Effector memory CD4-positive, alpha-beta T cell (primary cell): ENCODE measurements at places on chromosomes 6 and 20.

- H3K4me3 ChIP-seq, result no peak overlapping the region
- H3K4me1 ChIP-seq, result peaks cover 16% of the 10 kb centered on the region
- no peaks in the 10 kb centered on the region for H3K27me3 ChIP-seq
- H3K27ac ChIP-seq, result peak overlapping the region; percentile 88
- no peaks in the 10 kb centered on the region for H3K36me3 ChIP-seq
These were observed 1.5 kb upstream of the GZF1 start for GRCh38 chr20:23360531-23360930.

GRCh38 chr6:161133963-161134362, 139.9 kb downstream of the AGPAT4 start:
- no peaks in the 10 kb centered on the region for H3K4me1 ChIP-seq
- no peaks in the 10 kb centered on the region for H3K27me3 ChIP-seq
- H3K4me3 ChIP-seq, result no peak overlapping the region

DNA sequence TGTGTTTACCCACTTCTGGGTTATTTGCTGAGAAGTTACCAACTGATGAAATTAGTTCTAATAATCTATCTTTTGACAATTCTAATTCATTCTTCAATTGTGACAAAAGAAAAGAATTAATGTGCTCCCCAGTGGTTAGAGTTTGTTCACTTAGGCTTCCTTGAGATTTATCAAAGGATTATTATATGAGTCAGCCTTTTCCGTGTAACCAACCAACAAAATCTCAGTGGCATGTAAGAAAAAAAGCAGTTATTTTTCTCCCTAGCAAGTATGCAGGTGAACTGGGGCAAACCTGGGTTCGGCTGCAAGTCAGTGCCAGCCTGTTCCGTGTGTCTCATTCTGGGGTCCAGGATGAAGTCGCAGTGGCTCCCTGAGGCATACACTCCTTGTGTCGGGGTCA, 28.8 kb upstream of the HIVEP1 start:
- H3K4me1 ChIP-seq, result no peaks in the 10 kb centered on the region
- no peaks in the 10 kb centered on the region for H3K36me3 ChIP-seq
- no peak for DNase-seq
- H3K27ac ChIP-seq, result no peak overlapping the region

DNA sequence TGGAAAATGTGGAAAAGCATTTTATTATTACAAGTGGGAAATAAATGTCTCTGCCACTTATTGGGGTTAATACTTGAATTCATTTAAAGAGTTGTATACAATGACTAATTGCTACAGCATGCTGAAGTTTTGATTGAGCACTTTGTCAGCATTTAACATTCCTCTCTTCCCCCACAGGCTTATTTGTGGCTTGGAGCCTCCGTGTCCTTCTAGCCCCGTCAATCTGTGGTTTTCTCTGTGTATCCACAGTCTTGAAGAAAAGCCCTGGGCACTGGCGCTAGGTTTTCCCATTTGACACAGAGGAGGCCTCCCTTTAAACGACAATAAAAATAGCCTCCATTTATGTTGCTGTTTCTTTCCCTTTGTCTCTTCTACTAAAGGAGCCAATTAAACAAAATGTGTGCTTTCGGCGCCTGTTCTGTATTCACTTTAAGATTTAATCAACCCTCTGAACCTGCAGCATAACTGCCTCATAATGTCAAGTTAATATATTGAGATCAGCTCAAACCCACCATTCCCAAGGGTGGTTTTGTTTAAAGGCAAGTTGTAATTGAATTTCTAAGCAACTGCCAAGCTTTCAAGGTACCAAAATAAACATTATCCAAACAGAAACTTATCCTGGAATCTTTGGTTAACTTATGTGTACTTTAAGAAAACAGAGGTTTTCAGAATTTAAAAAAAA, 326.6 kb upstream of the RNF24 start:
- H3K27ac ChIP-seq, result no peak overlapping the region
- H3K36me3 ChIP-seq, result no peaks in the 10 kb centered on the region
- H3K27me3 ChIP-seq, result no peaks in the 10 kb centered on the region
- H3K4me3 ChIP-seq, result no peak overlapping the region

GRCh38 chr6:144590532-144590931, 305.4 kb downstream of the UTRN start:
- H3K27ac ChIP-seq, result no peak overlapping the region
- DNase-seq, result no peak
- no peak overlapping the region for H3K4me3 ChIP-seq
- no peaks in the 10 kb centered on the region for H3K36me3 ChIP-seq

- no peaks in the 10 kb centered on the region for H3K4me1 ChIP-seq
- H3K27ac ChIP-seq, result no peak overlapping the region
- no peaks in the 10 kb centered on the region for H3K36me3 ChIP-seq
- no peak for DNase-seq
- no peak overlapping the region for H3K4me3 ChIP-seq
These were observed 56.4 kb downstream of the LYRM4 start for GRCh38 chr6:5204376-5204775.

DNA sequence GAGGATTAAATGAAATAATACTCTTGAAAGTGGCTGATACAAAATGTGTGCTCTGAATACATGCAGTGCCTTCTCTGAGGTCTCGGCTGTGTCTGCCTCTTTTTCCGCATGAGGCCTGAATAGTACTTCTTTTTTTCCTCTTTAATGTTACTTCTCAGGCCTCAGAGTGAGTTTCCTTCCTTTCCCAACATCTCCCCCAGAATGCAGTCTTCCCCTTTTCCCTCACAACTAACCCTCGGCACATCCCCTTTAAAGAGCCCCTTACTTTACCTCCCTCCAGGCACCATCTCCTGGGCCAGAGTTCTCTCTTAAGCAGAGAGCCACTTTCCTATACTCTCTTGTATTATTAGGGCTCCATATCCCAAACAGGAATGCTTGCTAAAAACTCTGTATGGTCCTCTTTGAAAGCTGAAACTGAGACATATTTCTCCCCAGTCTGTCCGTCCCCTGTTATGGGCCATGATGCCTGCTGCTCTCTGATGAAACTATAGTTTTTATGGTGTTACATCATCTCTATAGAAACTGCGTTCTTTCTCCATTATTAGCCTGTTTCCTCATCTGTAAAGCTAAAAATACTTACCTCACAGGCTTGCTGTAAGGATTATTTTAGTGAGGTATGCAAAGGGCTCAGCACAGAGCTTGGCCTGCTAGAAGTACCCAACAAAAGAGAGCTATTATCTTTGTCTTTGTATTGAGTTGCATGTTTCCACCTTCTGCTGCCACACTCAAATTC, 2.3 kb downstream of the PLAGL2 start:
- no peaks in the 10 kb centered on the region for H3K27me3 ChIP-seq
- DNase-seq, result no peak
- peaks cover 15% of the 10 kb centered on the region for H3K36me3 ChIP-seq
- H3K27ac ChIP-seq, result no peak overlapping the region
- peaks cover 28% of the 10 kb centered on the region for H3K4me1 ChIP-seq
- H3K4me3 ChIP-seq, result no peak overlapping the region

DNA sequence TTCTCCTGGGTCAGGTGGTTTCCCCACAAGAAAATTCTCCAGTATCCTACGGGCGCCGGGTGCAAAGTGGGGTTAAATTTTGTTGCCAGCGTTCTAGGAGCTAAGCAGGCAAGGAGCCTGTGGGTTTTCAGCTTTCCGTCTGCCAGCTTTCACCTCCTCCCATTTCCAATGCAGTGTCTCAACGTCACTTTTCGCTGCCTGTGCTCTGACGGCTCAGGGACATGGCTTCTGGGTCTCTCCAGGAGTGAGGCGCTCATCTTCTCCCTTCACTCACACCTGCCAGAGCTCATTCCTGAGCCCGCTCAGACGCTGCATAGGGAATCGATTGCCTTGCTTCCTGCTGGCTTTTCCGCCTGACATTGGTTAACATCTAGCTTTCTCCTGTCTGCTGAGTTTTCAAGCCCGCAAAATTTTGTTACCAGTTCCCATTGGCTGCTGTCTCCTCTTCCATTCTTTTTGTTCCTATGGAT, 7.3 kb upstream of the NAA20 start:
- H3K27me3 ChIP-seq, result peaks cover 7% of the 10 kb centered on the region
- H3K27ac ChIP-seq, result no peak overlapping the region
- no peak overlapping the region for H3K4me3 ChIP-seq

DNA sequence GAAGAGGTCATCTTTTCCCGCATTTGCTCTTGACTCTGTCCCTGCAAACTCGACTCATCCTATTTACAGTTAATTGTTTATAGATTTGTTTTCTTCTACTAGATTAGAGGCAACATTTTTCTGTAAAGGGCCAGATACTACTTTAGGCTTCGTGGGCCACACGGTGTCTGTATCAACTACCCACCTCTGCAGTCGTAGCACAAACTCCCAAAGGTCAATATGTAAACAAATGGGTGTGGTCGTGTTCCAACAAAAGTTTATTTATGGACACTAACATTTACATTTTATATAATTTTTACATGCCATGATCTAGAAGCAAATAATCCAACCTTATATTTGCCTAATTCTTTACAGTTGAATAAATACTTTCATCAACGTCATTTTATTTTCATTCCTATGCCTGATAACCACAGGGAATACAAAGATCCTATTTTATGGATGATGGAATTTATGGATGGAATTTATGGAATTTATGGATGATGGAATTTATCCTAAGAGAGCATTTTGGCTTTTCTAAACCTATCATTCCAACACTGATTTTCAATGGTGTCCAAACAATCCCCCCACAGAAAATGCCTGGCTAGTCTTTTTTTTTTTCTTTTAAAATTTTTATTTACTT, 232.8 kb downstream of the MYLK4 start:
- H3K4me3 ChIP-seq, result no peak overlapping the region
- no peak for DNase-seq
- H3K36me3 ChIP-seq, result no peaks in the 10 kb centered on the region
- no peaks in the 10 kb centered on the region for H3K4me1 ChIP-seq

DNA sequence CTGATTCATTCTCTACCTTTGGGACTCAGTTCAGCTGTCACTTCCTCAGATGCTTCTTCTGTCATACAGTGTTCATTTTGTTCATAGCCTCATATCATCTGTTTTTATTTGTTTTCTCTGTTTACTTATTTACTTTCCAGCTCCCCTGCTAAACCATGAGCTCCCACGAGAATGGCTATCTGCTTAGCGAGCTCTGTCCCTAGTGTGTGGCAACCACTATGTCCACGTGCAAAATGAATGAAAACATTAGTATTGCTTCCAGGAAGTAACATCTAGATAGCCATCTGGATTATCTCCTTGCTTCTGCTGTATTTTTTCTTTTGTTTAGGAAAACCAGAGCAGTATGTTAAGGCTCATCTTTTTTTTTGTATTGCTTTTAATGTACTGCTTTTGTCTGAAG, 417.0 kb upstream of the SLC35B3 start:
- H3K27ac ChIP-seq, result no peak overlapping the region
- DNase-seq, result no peak
- H3K4me3 ChIP-seq, result no peak overlapping the region
- no peaks in the 10 kb centered on the region for H3K4me1 ChIP-seq
- H3K27me3 ChIP-seq, result no peaks in the 10 kb centered on the region

GRCh38 chr6:17551383-17551958, 48.6 kb upstream of the FAM8A1 start:
- H3K27ac ChIP-seq, result no peak overlapping the region
- DNase-seq, result no peak
- no peaks in the 10 kb centered on the region for H3K4me1 ChIP-seq
- no peaks in the 10 kb centered on the region for H3K36me3 ChIP-seq
- no peak overlapping the region for H3K4me3 ChIP-seq
- no peaks in the 10 kb centered on the region for H3K27me3 ChIP-seq

DNA sequence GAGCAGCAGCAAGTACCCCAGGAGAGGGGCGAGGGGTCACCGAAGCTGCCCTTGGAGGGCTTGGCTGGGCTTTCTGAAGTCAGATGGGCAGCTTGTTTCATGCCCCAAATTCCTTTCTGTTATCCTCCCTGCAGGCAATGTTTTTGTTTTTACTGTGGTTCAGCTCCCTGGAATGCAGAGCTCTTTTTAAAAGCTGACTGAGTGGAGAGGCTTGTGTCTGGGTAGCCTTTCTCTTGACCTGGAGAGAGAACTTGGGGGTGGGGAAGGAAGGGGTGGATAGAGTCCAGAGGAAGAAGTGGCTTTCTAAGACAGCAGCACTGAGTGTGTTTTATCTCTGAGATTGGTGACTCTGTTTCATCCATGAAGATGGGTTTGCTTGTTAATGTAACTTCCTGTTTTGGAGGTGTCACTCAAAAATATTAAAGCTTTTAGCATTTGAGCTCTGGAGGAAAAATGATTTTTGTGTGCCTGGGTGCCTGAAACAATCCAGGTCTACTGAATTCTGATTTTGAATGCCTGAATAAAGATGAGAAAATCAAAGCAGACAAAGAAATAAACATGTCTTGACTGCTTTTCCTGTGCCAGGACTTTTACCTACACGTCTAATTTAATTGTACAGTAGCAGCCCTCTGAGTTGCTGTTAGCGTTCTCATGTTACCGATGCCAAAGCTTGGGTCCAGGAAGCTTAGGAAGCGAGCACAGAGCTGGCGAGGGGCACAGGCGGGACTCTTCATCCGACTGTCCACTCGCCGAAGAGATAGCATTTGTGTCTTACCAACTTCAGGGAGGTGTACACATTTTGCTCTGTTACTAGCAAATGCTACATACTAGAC, 78.2 kb upstream of the EEF1E1 start:
- H3K4me3 ChIP-seq, result no peak overlapping the region
- no peak overlapping the region for H3K27ac ChIP-seq
- H3K4me1 ChIP-seq, result no peaks in the 10 kb centered on the region
- H3K27me3 ChIP-seq, result no peaks in the 10 kb centered on the region

- no peak overlapping the region for H3K4me3 ChIP-seq
- H3K27me3 ChIP-seq, result no peaks in the 10 kb centered on the region
- peaks cover 8% of the 10 kb centered on the region for H3K36me3 ChIP-seq
- DNase-seq, result no peak
- peaks cover 25% of the 10 kb centered on the region for H3K4me1 ChIP-seq
These were observed 2.0 kb downstream of the NNAT start for GRCh38 chr20:37523012-37523391.

DNA sequence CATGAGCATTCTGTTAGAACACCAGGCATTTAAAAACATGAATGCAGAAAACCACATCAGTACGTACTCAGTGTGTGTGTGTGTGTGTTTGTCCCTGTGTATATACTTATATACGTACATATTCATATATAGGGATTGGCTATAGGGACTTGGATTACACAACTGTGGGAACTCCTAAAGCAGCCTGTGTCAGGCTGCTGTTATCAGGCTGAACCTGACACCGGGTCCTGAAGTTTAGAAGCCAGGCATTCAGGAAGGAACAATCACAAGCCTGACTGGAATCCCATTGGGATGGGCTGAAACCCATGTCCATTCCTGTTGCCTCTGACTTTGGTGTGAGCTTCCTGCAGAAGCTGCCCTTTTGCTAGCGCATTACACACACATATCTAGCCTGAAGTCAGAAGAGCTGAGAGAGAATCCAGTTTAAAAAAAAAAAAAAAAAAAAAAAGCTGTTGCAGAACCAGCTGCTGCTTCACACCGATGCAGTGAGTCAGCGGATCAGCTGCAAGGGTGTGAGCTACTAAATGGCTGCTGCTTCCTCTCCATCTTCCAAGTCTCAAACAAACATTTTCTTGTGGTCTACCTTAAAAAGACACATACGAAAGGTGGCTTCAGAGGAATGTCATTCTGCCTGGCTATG, 348.1 kb downstream of the THBS2 start:
- H3K4me1 ChIP-seq, result no peaks in the 10 kb centered on the region
- no peak overlapping the region for H3K4me3 ChIP-seq
- no peaks in the 10 kb centered on the region for H3K27me3 ChIP-seq
- no peak overlapping the region for H3K27ac ChIP-seq

GRCh38 chr6:158544428-158544827, 15.5 kb upstream of the TMEM181 start:
- H3K27me3 ChIP-seq, result no peaks in the 10 kb centered on the region
- H3K36me3 ChIP-seq, result no peaks in the 10 kb centered on the region
- no peak for DNase-seq
